ENCODE measurements at places on chromosomes 4 and X.

- no peak for DNase-seq
Observed at GRCh38 chrX:10032147-10032546, 65.0 kb downstream of the CLDN34 start.

DNA sequence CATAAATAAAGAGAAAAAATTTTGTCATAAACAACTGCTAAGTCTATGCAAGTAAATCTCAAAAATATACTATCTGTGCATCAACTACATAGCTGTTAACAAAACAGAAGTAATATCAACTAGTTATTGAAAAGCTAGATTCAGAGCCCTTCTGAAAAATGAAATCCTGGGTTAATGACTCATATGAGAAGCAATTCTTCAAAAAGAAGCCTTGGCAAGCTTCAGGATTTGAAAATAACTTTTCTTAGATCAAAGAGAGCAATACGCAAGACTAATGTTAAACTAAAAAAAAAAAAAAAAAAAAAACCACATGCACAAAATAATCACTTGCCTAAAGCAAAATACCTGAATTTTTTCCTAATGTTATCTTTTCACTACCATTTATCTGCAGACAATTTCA is 566.1 kb upstream of the BOD1L1 start:
- DNase-seq = no peak

DNA sequence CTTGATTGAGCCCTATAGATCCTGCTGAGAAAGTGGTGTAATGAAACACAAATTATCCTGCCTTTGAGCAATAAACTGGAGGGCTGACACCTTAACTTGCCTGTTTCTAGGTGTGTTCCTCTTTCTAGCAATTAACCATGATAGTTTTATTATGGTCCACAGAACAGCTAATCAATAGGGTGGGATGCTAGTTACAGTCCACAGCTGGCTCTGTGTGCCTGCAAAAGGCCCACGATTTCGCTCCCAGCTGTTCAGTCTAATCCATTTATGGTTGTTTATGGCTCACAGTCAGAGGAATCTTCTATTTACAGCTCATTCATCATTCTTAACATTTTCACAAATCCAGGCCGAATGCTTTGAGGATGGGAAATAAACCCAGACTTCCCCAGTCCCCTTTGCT is 674.9 kb downstream of the SMARCA1 start:
- no peak for DNase-seq

GRCh38 chr4:52551487-52551886 is 107.6 kb downstream of the USP46 start:
- DNase-seq = no peak

GRCh38 chr4:100894339-100894870 is 376.6 kb upstream of the EMCN start:
- DNase-seq = no peak

GRCh38 chr4:73197220-73197619 is 61.4 kb downstream of the ANKRD17 start:
- DNase-seq = no peak

DNA sequence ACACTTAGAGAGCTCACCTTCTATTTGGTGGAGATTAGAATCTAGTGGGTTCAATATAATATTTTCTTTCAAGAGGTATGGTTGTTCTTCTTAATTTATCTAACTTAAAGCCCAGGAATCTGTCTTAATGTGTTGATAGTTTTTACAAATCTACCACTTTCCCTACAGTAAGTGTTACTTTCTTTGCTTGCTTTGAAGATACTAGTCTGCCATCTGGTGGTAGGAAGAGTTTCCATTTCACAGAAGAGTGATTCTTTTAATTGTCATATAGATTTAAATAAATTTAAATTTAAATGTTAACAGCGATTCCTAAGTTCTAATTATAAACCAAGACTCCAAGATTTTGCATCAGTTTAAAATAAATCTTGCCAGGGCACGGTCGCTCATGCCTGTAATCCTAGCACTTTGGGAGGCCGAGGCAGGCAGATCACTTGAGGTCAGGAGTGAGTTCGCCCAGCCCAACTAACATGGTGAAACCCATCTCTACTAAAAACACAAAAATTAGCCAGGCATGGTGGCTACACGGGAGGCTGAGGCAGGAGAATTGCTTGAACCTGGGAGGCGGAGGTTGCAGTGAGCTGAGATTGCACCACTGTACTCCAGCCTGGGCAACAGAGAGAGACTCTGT is 43.5 kb downstream of the NUDT9 start:
- no peak for DNase-seq

All from omental fat pad (tissue), 4 donors.